ENCODE measurements at places on chromosomes 12 and 14. TPM values are rescaled to one million over a fixed set of nuclear protein-coding genes. Genes with fewer than 3 reads are reported as not detected.

GRCh38 chr12:2267703-2268470 is 215.1 kb downstream of the CACNA1C start:
- DNase-seq, result no peak

DNA sequence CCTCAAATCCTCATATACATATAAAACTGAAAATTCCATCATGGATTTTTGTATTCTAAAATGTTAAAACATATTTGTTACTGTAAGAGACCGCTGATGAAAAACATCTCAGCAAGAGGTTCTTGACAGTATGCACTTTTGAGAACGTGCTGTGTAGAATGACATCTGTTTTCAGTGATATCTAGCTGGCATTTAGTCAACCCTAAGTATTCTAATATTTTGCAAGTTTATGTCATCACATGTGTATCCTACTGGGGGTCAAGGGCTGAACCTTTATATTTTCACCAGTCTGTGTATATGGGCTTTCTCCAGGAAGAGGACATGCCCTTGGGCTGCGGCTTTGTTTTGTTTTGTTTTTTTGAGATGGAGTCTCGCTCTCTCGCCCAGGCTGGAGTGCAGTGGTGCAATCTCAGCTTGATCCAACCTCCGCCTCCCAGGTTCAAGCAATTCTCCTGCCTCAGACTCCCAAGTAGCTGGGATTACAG is 22.0 kb upstream of the YARS2 start:
- no peak for DNase-seq

DNA sequence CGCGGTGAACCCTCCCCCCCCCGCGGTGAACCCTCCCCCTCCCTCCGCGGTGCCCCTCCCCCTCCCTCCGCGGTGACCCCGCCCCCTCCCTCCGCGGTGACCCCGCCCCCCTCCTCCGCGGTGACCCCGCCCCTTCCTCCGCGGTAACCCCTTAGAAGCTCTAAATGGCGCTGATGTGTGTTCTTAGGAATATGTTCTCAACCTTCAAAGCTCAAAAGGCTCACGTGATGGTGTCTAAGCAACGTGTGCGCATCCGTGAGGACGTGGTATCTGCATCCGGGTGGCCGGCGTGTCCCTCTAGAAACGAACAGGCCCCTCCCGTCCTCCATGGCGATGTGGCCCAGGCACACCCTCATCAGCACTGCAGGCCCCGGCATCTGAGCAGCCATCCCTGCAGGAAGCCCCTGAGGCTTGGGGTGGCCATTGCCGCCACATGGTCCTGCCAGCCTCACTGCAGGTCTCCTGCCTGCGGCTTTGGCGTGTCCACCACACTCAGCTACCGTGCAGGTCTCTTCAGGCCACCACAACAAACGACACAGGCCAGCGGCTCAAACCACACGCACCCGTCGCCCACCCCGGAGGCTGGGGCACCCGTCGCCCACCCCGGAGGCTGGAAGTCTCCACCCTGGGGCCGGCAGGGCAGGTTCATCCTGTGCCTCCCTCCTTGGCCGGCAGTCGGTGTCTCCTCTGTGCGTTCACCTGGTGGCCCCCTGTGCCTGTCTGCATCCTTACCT is 14.5 kb upstream of the FBRSL1 start:
- no peak for DNase-seq

REM2 gene
- total RNA-seq, result 1.2 TPM

TAS2R14 gene
- total RNA-seq, result 3.4 TPM

FAM161B gene
- 7.2 TPM for total RNA-seq

DNA sequence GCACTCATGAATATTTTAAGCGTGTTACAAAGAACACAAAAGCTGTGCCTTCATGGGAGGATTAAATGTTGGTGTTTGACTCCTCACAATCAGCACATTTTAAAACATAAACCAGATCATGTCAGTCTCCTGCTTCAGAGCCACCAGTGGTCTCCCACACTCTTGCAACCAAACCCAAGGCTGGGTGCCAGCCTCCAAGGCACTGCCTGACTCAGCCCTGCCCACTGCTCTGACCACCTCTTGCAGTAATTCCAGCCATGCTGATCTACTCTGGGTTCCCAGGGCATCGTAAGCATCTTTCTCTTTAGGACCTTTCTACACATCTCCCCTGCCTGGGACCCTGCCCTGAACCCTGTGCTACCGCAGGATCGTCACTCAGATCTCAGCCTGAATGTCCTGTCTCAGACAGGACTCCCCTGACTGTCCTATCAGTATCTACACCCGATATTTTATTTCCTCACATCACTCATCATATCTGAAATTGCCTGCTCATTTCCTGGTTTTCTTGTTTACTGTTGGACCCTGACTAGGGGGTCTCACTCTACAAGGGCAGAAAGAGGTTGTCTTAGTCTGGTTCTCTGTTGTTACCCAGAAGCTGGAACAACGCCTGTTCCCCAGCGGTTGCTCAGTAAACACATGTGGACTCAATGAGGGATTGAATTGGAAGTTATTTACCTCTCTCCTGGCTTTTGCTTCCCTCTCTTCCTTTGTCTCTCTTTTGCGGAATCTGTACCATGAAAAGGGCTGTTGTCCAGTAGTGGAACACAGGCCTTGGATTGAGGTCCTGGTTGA is 449.8 kb downstream of the RAD51B start:
- no peak for DNase-seq
